ENCODE measurements at places on chromosomes 13 and 19.
A peak's percentile ranks its signal among the peaks of the same experiment; 100 is the strongest.

DNA sequence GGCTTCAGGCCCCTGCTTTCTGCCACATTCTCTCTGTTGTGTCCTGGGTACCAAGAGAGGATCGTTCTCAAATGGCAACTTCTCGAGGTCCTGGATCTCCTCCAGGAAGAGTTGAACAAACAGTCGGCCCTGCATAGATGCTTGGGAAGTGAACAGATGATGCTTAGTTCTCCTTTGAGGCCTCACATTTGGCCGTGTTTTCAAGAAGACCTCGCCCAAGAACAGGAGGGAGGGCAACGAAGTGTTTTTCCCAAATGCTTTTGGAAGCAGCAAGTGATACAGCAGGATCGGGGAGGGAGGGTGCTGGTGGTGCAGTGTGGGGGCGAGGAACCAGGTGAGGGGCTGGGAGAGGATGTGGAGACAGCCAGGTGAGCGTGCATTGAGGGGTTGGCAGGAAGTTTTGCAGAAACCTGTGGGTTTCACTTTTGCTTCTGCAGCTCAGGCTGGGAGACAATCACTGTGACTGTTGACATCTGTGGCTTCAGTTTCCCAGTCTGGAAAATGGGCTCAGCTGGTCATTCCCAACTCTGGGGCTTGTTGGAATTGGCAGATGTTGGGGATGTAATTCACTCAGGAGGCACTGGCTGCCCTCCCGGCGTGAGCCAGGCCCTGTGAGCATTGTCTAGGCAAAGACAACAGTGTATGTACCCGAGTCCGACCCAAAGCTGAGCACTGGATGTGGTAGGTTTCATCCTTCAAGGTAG is 21.6 kb downstream of the MAST3 start:
- DNase-seq = no peak

DNA sequence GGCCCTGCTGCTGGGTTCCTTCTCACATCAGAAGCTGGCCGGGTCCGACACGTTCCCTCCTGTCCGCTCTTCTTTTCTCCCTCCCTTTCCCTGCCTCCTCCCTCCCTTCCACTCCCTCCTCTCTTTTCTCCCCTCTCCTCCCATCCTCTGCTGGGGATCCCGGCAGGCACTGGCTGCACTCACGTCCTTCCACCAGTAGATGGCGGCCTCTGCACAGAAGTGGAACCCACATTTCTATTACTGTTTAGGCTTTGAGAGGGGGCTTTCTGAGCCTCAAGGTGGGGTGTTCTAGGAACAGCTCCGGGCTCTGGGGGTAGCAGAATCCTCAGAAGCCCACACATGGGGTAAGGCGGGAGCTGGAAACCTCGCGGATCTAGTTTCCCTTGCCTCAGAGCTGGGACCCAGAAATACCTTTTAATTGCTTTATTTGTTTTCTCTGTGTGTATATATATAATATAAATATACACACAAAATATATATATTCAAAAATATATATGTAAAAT is 294.2 kb downstream of the ZNF536 start:
- DNase-seq = peak; percentile 66

GRCh38 chr19:42311657-42312056 is 1.5 kb upstream of the TMEM145 start:
- DNase-seq = no peak

DNA sequence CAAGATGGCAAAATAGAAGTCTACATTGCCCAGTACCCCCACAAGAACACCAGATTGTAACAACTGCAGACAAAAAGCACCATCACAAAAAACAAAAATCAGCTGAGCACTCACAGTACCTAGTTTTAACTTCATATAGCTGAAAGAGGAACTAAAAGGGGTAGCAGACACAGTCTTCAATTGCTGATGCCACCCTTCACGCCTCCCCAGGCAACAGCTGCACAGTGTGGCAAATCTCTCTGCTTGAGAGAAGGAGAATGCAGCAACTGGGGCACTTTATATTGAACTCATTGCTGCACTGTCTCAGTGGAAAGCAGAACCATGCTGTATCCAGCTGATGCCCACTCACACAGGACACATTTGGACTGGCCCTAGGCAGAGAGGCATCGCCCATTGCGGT is 2714.5 kb upstream of the PCDH20 start:
- no peak for DNase-seq

- no peak for DNase-seq
Observed at GRCh38 chr19:51122112-51122981, 2.4 kb upstream of the SIGLEC9 start.

DNA sequence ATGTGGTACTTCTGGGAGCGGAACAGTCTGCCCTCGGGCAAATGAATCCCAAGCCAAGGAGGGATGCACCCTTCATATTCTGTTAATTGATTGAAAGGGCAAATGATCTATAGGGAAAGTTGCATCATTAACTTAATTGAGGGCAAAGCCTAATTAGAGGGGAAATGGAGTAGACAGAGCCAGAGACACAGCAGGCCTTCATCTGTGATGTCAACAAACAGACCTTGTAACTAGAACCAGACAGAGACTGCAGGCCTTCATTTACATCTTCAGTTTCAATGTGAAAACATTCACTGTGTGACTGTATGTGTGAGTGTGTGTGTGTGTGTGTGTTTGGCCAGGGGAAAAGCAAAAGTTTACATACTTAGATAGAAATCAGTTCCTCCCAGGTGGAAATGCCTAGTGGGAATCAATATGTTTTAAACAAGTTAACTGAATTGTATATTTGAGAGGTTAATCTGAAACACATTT is 126.4 kb downstream of the SPRY2 start:
- DNase-seq = no peak

- peak; percentile 75 for DNase-seq
Observed at GRCh38 chr19:50649433-50650391, at the start of gene C19orf81. Gene C19orf81, plus strand, starts transcription at chr19:50649445. Its CDS starts 0 bp downstream, at chr19:50649445.

DNA sequence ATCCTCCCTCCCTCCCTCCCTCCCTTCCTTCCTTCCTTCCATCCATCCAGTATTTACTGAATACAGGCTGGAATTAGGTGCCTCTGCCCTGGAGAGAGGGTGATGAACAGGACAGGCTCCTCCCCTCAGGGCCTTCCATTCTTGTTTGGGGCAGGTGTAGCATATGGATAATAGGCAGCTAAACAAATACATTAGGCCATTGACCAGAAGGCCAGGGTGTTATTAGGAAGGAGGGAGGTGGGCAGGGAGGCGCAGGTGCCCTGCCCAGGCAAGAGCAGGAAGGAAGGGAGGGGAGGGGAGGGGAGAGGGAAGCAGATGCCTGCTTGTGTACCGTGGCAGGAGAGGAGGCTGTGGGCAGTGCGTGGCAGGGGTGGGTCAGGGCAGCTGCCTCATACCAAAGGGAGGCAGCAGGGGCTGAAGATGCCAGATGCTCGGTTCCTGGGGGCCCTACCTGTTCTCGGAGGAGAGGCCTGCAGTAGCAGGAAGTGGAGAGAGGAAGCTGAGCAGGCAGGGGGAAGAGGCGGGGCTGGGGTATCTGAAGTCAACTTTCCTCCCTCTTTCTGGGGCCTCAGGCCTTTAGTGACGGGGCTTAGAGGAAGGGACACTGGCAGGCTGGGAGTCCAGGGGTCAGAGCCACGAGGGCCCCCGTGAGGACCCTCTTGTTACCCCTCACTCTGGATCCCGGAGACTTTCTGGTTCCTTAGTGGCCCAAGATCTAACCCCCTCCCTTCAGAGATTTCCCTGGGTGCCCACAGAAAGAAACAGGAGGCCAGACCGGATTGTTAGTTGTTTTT is at the start of gene RINL:
TSS of gene RINL (minus strand) at position 495 of the 794 bp plus-strand sequence. CDS start 1,533 bp downstream, outside the sequence.
- DNase-seq = no peak

GRCh38 chr19:18452386-18452785 is 14.5 kb upstream of the ISYNA1 start:
- DNase-seq = no peak

DNA sequence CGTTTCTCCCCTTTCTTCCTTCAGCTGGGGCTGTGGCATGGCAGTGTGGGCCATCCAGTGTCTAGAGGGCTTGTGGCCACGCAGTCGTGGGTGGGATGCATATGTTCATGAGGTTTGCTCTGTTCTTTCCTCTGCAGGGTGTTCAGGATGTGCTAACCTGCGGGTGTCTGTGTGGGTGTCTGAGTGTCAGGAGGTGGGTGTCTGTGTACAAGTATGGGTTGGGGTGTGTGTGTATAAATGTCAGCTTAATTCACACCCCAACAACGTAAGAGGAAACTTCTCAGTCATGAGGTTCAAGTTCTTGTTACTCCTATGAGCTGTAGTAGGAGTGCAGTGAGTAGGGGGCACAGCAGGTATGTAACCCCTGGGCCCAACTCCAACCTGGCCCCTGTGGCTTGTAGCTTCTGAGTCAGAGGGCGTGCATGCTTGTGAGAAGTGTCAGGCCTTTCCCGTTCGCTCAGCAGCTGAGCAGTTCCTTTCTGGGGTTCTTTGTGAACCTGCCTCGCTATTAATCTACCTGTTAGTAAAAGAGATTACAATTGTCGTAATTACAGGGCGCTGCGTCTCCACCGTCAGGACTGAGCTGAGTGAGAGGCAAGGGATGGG is 49.1 kb downstream of the NFIX start:
- no peak for DNase-seq

DNA sequence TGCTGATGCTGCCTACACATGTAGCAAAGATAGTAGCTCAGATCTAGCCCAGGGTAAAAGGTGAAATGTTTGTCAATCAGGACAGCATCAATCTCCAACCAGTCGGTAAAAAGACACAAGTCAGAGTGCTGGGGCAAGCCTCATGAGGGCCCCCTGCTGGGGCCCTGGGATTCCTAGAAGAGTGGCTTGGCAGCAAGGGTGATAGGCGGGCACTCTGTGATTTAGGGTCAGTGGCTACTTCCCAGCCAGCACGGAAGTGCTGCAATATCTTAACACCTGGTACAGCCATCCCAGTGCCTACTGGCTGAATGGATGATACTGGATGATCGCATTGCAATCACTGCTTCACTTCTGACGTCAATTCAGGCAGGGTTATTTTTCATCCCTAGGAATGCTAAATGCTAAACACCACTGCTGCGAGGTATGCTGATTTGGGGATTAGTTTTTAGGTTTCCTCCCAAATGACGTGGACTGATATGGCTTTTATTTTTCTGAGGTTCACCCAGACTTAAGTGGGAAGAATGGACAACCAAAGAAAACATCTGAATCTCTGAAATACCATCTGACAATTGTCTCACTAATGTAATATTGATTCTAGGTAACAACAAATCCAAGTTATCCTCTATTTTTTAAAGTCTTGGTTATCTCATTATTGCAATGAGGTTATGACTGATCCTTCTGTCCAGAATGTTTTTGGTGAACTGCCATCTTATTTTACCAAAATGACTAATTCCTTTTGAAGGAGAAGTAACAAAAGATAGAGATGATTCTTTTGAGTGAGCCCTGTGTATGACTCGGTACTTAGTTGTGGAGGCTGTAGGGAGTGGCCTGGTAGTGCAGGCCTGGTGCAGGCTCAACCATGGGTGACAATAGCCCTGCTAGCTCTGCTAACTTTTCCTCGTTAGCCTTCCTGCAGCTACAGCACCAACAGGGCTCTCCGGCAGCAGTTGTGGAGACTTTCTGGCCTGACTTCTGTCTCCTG is 432.5 kb downstream of the FGF9 start:
- no peak for DNase-seq

DNA sequence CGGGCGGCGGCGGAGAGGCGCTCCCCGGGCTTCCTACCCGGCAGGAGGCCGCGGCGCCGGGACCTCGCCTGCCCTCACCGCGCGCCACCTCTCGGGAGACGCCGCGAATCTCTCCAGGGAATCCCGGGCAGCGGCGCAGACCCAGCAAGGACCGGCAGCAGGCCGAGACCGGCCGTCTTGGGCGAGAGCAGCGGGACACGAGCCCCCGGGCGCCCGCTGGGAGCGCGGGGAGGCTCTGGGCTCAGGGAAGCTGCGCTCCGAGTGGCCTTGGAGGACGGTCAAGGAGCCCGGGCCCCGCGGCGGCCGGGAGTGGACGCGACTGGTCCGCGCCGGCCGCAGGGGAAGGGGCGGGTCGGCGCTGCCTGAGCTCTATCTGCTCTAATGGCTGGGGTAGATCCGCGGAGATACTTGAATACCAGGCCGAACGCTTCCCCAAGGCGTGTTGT is 14.7 kb downstream of the CDX2 start:
- DNase-seq = no peak

GRCh38 chr13:93951108-93951507 is 528.4 kb downstream of the DCT start:
- DNase-seq = no peak
